NCI-H187 (cell line): ENCODE measurements at places on chromosomes 11 and 22.

DNA sequence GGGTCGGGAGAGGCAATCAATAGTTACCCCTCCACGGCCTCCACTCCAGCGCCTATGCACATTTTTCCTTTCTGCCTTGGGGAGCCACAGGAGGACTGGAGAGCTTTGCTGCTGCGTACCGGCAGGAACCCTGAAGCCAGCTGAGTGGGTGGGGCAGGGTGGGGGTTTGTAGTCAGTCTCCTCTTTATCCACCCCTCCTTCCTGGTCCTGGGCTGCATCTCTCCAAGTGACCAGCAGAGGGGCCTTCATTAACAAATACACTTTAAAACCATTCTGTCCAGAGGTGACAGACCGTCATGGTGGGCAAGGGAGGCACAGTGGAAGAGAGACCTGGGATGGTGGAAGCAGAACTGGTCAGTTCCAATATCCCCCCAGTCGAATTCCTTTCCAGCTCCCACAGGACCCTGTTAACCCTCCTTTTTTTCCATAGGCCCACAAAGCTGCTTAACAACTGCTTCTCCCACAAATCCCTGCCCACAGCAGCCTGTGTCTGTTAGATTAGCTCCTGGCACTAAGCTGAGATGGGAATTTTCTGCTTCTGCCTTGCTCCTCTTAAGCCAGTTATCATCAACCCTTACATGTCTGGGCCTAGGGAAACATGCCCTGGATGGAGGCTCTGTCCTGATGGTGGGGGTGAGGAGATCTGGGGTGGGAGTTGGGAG, 3.9 kb upstream of the ABCG4 start:
- DNase-seq = no peak

- DNase-seq = no peak
Measured at GRCh38 chr11:57512646-57513451, 2.7 kb downstream of the SLC43A1 start.

- DNase-seq = no peak
Measured at GRCh38 chr11:39249566-39250365, 2209.7 kb downstream of the LRRC4C start.

- no peak for DNase-seq
Measured at GRCh38 chr22:43136255-43136654, 6.9 kb downstream of the MCAT start.

DNA sequence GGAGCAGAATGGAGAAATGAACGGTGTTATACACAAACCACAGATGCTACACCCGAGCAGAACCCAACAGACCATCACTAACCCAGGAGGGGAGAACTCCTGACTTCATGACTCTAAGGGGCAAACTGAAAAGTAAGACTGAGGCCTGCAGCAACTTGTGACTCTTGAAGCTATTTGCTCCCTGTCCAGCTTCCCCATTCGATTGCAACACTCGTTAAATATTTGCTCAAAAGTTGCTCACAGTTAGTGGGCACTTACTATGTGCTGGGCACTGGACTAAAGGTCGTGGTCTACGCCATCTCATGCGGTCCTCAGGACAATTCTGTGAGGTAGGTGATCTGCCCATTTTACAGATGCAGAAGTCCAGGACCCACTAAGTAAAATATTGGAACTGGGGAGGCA, 9.5 kb upstream of the ADA2 start:
- no peak for DNase-seq

- no peak for DNase-seq
Measured at GRCh38 chr22:36936362-36937116, 23.1 kb downstream of the CSF2RB start.

GRCh38 chr11:88534185-88534584, 196.6 kb upstream of the CTSC start:
- no peak for DNase-seq

DNA sequence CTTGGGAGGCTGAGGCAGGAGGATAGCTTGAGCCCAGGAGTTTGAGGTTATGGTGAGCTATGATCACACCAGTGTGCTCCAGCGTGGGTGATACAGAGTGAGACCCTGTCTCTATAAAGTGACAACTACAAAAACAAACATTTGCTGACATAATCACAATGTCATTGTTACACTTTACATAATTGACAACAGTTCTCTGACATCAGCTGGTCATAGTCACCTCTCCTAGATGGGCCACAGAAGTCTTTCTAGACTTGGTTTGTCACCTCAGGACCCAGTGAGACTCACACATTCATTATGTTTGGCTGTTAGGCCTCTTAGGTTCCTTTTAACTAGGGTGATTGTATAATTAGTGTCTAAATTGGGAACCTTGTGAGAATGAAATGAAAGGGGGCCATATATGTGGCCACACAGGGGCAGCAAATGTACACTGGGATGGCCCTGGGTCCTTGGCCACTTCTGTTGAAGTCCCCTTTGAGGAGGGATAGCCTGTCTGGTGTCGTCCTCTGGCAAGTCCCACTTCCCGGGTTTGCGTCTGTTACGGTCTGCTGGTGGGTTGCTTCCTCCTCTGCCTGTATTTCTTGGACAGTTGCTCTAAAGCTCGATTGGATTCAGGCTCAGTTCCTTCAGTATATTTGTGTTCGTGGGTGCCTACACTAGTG, 5.8 kb upstream of the PPIL2 start:
- DNase-seq = no peak

- no peak for DNase-seq
Measured at GRCh38 chr22:19549428-19549827, 25.2 kb upstream of the CLDN5 start.

GRCh38 chr11:86978756-86979608, 23.8 kb upstream of the FZD4 start:
- no peak for DNase-seq

- DNase-seq = no peak
Measured at GRCh38 chr11:2276280-2277007, 6.1 kb upstream of the ASCL2 start.

DNA sequence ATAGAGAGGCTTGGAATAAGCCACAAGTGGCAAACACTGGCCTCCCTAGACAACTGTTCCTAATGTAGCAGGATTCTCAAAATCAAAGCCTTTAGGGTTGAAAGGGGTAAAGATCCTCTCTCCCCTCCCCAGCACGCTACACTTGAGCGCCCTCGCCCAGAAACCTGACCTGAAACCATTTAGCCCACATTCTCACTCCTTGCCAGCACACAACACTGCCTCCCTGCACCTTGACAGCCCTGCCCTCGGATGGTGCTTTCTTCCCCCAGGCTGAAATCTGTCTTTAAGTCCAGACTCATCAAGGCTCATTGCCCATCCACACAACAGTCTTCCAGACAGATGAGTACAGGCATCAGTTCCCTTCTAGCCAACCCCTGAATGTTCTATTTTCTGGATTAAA, 26.5 kb downstream of the CWC15 start:
- no peak for DNase-seq

- no peak for DNase-seq
Measured at GRCh38 chr22:46726066-46726985, 11.7 kb downstream of the CERK start.

- no peak for DNase-seq
Measured at GRCh38 chr22:40594924-40595323, 41.6 kb downstream of the MRTFA start.

DNA sequence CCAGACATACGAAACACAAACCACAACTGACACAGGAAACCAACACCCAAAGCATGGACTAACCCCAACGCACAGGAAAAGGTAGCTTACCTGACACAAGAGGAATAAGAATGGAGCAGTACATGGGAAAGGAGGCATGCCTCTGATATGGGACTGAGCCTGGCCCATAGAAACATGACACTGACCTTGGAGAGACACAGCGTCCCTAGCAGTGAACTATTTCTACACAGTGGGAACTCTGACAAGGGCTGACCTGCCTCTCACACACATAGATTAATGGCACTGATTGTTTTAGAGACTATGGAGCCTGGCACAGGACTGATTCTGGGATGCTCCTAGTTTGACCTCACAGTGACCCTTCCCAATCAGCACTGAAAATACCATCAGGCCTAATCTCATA, 12.0 kb downstream of the CCKBR start:
- DNase-seq = no peak

DNA sequence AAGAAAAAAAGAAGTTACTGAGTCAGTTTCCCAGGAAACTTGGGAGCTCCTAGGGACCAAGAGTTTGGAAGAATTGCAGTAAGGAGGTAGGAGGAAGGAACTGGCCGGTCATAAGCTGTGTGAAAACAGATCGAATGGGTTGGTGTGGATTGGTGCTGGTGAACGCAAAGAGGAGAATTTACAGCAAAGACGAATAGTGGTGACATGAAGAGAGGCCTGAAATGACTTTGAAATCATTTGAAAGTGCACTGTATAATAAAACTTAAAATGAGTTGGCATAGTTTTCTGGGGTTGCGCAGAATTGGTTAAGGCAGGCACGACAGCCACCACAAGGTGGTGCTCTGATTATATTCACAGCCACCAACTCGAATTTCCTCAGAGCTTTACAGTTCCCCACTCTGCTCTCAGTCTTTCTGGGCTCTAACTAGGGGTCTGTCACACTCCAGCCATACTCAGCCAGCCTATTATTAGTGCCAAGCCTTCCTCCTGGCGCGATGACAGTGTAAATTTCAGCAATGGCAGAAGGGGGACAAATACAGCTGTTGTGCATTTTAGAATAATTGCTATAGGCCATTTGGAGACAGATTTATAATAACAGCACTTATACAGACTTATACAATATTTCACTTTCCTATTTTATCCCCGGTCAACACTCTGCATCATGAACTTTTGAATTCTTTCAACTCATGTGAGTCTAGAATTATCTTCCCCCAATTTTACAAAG, 8.3 kb upstream of the HTR3B start:
- no peak for DNase-seq

GRCh38 chr22:44777364-44777755, 25.0 kb downstream of the ARHGAP8 start:
- DNase-seq = no peak

DNA sequence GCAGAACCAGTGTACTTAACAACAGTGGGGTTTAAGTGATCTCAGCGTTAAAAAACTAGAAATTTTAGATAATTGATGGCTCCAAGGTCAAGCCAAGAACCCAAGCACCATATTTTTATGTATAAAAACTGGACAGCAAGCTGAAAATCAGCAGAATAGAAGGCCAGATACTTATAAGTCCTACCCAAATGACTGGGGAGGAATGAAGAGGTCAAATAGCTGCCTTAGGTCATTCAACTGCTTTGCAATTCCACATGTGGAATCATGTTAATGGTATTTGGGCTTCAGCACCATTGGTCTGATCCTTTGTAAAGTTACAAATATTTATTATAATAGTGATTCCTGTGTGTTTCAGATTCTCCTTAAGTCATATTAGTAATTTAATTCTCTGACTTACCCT, 108.4 kb downstream of the FAT3 start:
- DNase-seq = no peak
